ENCODE measurements at places on chromosomes 1 and 21. TPM values are rescaled to one million over a fixed set of nuclear protein-coding genes. Genes with fewer than 3 reads are reported as not detected.
A peak's percentile ranks its signal among the peaks of the same experiment; 100 is the strongest.

LINGO4 gene
- total RNA-seq: not detected

DNA sequence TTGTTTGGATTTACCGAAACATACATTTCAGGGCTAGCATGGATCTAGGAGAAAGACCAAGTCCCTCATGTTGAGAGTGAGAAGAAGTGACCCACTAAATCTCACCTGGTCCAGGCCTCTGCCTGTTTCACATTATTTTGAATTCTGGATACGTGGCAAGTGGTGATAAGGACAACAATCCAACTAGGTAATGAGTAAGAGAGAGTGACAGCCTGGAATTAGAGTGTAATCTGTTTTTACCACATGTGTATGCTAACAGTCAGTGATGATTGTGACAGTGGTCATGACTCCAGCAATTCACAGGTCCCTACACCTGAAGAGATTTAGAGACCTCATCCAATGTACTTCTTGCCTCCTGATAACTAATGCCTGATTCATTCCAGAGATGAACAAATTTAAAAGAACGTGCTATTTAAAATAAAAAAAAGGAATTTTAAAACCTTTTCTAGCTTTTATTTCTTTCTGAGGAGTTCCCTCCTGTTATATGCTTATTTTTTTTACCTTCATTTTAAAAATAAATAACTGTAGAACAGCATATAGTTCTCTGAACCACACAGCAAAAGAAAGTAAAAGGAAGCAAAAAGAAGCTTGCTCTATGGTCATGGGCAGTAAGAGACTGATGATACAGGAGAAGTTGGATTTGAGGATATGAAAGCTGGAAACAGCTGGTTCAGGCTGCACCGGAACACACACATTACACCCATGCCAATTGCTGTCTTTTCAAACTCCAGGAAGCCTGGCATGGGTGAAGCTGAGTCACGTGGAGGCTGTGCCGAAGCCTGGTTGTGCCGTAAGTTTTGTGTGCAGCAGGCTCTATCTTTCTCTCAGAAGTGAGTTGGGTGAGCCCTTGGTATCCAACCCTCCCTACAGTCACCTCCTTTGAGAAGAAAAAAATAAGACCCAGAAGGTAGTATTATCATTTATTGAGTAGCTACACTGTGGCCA, 14.7 kb downstream of the C1orf116 start:
- no peak for DNase-seq

GRCh38 chr1:65881067-65881594, 88.4 kb downstream of the PDE4B start:
- DNase-seq: peak; percentile 44

NCAM2 gene
- 0.69 TPM for total RNA-seq

C1orf141 gene
- not detected for total RNA-seq

GRCh38 chr1:1286313-1287261, 6.4 kb downstream of the SCNN1D start:
- DNase-seq: peak; percentile 50

DNA sequence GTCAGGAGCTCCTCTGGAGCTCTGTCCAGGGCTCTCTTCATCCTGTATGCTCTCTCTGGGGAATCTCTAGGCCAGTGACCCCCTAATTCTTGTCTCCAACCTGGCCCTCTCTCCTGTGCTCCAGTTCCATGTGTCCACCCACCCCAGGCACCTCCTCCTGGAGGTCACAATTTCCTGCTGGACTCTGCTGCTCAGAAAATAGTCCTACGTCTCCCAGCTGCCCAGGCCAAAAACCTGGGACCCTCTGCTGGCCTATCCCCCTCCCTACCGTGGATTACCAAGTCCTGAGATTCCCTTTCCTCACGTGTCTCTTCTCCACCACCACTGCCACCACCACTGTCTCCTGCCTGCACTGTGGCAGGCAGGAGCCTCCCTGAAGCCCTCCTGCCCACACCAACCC, 11.7 kb downstream of the NES start:
- peak; percentile 65 for DNase-seq

DNA sequence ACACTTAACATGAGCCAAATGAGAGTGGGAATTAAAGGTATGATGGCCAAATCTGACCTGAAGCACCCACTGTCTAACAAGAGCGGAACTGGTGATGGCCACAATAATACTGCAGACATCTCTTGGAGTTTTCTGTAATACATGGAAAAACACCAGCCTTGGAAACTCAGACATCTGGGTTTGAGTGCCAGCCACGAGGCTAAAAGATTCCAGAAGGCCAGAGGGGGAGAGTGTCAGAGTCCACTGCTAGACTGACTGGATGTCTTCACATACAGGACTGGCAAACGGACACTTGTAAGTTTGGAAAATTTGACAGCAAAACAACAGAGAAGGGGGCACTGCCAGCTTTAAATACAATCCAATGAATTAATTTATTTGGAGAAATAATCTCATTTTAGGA, 175.1 kb downstream of the ADSS2 start:
- DNase-seq: peak; percentile 17

GRCh38 chr1:168903237-168903830, 174.3 kb upstream of the DPT start:
- no peak for DNase-seq

DNA sequence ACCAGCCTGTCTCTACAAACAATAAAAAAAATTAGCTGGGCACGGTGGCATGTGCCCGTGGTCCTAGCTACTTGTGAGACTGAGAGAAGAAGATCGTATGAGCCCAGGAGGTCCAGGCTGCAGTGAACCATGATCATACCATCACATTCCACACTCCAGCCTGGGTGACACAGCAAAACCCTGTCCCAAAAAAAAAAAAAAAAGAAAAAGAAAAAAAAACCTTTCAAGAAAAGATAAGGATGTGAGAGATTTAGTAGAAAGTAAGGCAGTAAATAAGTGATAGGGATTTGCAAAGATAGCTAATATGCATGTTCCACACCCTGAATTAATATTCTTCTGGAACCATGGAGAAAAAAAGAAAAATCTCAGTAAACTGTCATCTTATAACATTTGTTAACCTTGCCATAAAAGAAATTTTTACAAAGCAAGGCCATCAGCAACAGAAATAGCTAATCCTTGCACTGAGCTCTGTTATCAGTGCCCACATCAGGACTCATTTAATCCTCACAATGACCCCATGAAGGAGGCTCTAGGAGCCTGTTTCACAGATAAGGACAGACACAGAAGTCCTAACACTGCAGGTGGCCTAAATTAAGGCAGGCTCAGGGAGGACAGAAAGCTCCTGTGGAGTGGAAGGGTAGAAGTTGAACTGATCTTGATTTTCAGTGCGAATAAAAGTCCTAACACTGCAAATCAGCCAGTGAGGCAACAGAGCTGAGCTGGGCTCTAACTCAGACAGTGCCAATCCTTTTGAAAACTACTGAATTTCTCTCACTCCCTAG, 7.6 kb downstream of the GNB1 start:
- DNase-seq: peak; percentile 71

HLX gene
- total RNA-seq: 5.0 TPM

RGS13 gene
- not detected for total RNA-seq

CR1L gene
- not detected for total RNA-seq

- DNase-seq: peak; percentile 80
These were observed 88.4 kb upstream of the RHOU start for GRCh38 chr1:228646717-228647522.

DNA sequence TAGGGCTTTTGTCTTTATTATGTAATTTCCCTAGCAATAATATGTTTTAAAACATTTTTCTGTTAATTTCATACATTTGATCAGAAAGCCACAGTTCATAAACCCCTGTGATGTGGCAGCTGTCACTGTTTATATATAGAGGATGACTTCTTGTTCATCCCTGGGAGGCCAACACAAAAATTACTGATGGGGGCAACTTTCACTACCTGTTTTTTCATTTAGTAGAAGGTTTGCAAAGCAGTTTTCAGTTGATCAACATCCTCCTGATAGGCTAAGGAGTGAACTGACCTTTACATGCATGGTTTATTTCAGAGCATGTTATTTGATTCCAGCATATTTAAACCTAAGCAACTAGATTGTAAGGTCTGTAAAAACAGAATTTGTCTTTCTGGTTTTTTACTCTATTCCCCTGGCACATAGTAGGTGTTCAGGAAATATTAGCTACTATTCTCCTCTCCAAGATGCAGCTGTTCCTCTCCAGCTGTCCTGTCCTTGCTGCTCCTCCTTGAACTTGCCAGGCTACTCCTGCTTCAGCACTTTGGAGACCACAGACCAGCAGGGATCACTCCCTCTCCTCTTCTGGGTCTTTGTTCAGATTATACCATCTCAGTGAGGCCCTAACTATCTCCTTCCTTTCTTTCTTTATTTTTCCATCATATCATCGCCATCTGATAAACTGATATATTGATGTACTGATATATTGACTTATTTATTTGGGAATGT, 54.7 kb downstream of the ROR1 start:
- DNase-seq: no peak

DNA sequence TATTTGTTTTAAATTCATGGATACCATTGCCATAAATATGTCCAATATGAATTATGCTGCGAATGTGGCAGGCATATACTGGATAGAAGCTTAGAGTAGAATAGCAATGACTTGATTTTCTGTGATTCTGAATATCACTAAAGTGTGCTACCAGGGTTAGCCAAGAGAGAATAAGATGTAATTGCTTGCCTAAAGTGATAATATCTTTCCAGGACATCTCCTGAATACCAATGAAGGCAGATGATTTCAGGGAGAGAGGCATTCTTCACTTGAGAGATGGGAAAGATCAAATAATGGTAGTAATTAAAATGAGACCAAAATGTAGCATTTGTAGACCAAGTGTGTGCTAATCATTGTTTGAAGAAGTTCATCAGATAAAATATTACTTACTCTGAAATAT, 53.4 kb upstream of the KIAA1614 start:
- DNase-seq: no peak

DNA sequence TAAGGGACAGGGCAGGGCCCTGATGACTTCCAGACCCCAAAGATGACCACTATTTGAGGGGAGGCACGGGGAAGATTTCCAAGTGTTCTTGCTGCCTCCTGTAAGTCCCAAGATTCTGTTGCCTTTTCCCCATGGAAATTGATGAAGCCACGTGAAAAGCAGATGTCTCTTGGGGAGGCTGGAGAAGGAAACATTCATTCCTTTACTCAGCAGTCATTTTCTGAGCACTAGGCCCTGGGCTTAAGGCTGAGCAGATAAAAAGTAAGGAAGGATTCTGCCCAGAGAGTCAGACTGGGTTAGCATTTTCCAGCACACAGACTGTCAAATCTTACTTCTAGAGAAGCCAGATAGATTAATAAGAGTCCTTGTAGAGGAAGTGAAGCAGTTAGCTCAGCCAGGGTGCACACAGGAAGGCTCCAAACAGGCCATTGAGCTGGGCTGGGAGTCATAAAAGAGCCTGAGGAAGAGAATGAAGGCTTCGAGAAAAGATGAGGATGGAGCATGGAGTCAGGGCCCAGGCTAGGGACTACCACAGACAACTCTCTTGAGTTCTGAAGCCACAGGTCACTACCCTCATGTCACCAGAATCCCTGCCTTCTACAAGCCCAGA, 10.1 kb downstream of the EXTL1 start:
- DNase-seq: no peak

DNA sequence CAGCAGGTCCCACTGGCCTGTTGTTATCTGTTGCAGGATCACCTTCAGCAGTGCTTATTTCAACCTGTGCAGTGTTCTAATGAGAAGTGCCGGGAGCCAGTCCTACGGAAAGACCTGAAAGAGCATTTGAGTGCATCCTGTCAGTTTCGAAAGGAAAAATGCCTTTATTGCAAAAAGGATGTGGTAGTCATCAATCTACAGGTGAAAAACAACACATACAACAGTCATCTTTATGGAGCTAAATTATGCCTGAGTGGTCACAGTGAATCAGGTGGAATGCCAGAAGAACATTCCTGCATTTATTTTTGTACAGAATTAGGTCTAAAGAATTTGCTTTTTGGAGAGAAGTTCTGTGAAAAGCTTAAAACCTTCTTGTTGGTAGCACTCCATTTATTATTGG, 33.2 kb downstream of the TRAF5 start:
- DNase-seq: no peak

DNA sequence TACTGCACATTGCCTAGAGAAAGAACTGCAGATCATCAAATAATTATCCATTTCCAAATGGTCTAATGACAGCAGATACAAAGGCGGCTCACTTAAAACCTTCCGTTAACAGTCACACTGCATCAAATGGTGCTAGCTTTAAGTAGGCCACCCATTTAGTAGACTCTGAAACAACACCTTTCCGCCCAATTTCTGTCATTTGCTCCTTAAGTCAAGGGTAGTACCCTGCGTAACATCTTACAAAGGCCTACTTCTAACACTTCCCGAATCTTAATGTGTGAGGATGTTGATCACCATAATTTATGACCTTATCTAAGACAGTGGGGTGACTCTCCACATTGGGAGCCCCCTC, 692 bp upstream of the RALGPS2 start:
- DNase-seq: no peak

DNA sequence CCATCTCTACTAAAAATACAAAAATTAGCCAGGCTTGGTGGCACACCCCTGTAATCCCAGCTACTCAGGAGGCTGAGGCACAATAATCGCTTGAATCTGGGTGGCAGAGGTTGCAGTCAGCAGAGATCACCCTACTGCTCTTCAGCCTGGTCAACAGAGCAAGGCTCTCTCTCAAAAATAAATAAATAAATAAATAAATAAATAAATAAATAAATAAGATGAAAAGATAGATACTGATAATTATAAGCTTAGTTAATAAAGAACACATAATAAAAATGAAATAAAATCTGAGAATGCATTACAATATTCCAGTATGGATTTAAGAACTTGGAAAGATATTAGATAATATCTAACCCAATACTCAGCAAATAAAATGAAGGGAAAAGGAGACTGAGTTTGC, 235.9 kb upstream of the DAB1 start:
- DNase-seq: no peak

- no peak for DNase-seq
These were observed 24.4 kb upstream of the PDXK start for GRCh38 chr21:43694437-43695079.

- no peak for DNase-seq
These were observed 293.1 kb upstream of the LYPLAL1 start for GRCh38 chr1:218880484-218881060.

SELL gene
- not detected for total RNA-seq

GRCh38 chr1:209667708-209668107, 7.5 kb upstream of the G0S2 start:
- DNase-seq: no peak

- DNase-seq: no peak
These were observed 6.9 kb upstream of the SPOCD1 start for GRCh38 chr1:31822766-31823165.

GRCh38 chr1:214823311-214824117, 220.5 kb downstream of the CENPF start:
- DNase-seq: peak; percentile 74

GRCh38 chr1:65001231-65001792, 35.0 kb upstream of the JAK1 start:
- peak; percentile 81 for DNase-seq

- peak; percentile 23 for DNase-seq
These were observed 324.4 kb downstream of the AJAP1 start for GRCh38 chr1:4978660-4979390.

Data from endodermal cell (in vitro differentiated cells).